ENCODE measurements at places on chromosomes 1 and 21.
A peak's percentile ranks its signal among the peaks of the same experiment; 100 is the strongest.

DNA sequence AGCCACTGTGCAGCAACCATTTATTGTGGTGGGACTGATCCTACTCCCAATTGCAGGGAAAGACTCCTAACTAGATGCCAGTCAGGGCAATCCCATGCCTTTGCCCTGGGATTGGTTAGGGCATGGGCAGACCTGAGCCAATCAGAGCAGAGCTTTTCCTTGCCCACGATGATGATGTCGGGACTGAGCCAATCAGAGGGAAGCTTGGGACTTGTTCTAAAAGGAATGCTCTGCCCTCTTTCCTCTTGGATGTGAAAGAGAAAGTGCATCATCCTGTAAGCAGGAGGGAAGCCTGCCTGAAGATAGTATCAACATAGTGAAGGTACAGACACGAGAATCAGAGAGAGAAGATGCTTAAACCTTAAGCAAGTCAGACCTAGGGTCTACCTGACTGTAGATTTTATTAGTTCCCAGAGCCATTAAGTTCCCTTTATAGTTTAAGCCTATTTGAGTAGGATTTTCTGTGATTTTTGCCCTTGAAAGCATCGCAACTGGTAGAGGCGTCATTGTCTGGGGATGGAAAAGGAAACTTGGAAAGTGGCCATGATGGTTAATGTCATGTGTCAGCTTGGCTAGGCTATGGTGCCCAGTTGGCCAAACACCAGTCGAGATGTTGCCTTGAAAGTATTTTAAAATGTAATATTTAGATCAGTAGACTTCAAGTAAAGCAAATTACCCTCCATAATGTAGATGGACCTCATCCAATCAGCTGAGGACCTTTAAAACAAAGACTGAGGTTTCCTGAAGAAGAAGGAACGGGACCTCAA lies 19.9 kb downstream of the IRF2BP2 start:
- no peak for DNase-seq

- no peak for DNase-seq
These were observed 55.2 kb downstream of the FAM163A start for GRCh38 chr1:179798213-179798863.

DNA sequence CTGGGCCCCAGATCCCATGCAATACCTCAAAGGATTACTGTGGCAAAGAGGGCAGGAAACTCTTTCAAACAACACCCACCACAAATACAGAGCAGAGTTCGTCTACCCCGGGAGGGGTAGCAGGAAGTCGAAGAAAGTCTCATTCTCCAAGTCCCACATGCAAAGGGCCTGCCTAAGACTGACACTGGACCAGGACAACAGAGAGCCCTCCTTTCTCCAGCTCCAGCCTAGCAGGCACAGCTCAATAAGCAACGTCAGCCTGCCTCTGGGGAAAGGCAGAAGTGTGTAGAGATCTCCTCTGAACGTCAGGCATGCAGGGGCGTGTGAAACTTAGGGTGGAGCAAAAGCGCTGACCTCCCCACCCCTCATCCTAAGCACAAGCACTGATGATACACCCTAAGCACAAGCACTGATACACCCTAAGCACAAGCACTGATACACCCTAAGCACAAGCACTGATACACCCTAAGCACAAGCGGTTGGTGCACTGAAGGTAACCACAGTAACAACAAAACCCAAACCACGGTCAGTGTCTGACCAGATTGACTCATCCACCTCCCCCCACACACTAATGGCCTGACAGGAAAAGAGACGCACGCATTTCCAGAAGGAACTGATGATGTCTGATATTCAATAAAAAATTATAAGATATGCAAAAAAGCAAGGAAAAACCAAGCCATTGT lies 1.3 kb downstream of the KRTAP12-3 start:
- no peak for DNase-seq

GRCh38 chr1:230048322-230048721 lies 18.7 kb upstream of the GALNT2 start:
- no peak for DNase-seq

DNA sequence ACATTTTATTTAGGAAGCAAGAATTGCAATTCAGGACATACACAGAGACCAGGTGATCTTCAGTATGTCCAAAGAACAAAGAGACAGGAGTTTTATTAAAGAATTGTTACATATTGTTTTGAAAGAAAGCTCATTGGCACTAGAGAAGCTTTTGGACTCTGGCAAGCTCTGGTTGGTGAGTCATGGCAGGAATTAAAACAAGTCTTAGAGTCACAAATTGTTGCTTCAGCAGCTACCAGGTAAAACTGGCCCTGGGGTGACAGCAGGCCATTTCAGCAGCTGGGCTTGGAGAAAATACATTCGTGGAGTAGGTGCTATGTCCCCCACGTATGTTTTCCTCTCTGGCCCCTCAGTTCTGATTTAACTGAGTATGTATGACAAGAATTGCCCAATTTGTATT lies 58.8 kb downstream of the MAP3K21 start:
- no peak for DNase-seq

DNA sequence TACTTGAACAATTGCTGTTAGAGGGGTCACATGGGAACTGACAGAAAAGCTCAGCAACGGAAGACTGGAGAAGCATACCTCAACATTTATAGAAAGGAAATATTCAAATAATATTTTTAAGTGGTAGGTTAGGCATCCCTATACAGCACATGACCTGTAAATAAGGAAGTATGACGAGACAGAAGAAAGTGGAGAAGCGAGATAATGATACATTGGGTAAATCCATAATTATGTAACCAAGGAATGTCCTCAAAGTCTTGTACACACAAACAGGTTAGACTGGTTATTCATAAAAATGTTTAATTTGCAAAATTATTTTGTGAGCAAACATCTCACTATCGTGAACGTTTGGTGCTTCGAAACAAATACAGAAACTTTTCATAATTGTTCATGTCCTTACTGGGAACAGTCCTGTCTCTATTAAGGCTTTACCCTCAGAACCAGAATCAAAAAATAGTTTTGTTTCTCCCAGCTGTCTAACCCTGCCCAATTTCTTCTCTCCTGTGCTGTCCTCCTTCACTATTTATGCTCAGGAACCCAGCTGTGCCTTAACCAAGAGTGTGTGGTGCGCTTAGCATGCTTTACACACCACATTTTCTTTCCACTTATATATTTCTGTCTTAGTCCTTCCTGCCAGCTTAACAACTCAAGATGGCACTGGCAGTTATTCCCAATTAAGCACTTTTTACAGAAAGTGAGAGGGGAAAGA lies 10.2 kb downstream of the KMO start:
- no peak for DNase-seq

- DNase-seq = no peak
These were observed 25.2 kb downstream of the COA7 start for GRCh38 chr1:52672946-52673345.

DNA sequence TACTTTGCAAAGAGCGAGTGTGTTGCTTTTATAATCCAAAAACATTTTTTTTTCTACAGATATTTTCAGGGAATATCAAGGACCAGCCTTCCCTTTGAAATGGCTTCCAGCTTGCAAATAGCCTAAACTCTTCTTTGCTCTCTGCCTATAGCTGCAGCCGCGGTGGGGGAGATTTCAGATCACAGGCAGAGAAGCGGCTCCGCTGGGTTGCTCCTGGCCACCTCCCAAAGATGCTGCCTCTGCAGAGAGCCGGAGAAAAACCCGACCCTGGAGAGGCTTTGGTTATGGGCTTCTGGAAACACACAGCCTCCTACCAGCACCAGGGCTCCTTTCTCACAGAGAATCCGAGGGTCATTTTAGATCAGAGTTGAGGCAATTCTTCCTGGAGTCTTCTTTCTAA lies 18.6 kb upstream of the PAX7 start:
- no peak for DNase-seq

GRCh38 chr1:50750021-50750619 lies 209.9 kb downstream of the FAF1 start:
- no peak for DNase-seq

DNA sequence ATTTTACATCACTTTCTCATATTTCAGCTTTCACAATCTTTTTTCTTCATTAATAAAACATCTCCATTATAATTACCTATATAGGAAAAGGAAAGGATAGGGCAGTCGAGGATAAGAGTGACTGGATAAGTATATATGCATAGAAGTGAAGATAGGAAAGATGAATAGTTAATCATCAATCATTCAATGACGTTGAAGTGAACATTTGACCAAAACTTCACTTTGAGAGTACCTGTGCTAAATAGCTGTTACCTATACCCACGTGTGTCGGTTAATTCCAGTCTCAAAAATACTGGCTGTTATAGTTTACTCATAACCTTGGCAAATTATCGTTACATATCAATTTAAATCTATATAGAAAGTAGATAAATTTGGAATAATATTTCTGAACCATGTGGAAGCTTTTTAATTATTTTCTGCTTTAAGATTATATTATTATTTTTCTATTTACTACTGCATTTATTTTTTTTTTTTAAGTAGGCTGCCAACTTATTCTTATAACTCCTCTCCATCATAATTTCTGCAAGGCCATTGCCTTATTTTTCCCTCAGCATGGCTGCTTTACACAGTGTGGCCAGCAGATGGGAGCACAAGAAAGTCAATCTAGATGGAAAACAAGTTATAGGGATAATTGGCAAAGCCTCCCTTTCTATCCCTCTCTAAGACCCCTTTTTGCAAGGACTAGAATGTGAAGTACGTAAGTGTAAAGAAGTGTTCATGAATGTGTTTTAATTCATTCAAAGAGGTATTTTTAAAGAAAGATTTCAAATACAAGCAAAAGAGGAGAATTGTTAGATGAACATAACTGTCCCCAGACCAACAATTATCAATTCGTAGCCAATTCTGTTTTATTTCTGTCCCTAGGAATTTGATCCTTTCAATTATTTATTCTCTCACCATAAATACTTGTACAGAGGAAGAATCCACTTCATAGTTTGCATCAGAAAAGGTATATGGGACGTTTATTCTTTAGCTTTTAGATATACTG lies 290.4 kb downstream of the KCNT2 start:
- no peak for DNase-seq

- DNase-seq = no peak
These were observed 27.5 kb downstream of the INTS7 start for GRCh38 chr1:212007886-212008285.

DNA sequence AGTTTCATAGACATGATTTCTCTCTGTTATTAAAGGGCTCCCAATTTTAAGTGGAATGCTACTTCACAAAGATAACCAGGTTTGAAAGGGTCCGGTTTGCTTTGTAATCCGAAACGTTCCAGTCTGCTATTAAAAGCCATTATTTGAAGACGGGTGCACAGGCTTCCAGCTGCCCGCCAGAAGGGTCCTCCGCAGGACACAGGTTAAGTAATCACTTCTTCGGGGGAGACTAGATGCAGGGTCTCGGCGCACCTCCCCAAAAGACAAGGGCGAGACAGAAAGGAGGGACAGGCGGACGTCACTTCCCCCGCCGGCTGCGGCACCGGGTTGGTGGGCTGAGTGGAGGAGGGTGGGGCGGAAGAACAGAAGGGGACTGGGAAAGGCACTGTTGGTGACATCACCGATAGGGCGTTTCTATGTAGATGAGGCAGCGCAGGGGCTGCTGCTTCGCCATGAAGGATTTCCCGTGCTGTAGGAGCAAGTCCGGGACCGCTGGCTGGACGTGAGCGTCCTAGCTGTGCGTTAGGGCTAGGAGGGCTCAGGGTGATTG lies 8.9 kb downstream of the RNU1-2 start:
- DNase-seq = peak; percentile 100

DNA sequence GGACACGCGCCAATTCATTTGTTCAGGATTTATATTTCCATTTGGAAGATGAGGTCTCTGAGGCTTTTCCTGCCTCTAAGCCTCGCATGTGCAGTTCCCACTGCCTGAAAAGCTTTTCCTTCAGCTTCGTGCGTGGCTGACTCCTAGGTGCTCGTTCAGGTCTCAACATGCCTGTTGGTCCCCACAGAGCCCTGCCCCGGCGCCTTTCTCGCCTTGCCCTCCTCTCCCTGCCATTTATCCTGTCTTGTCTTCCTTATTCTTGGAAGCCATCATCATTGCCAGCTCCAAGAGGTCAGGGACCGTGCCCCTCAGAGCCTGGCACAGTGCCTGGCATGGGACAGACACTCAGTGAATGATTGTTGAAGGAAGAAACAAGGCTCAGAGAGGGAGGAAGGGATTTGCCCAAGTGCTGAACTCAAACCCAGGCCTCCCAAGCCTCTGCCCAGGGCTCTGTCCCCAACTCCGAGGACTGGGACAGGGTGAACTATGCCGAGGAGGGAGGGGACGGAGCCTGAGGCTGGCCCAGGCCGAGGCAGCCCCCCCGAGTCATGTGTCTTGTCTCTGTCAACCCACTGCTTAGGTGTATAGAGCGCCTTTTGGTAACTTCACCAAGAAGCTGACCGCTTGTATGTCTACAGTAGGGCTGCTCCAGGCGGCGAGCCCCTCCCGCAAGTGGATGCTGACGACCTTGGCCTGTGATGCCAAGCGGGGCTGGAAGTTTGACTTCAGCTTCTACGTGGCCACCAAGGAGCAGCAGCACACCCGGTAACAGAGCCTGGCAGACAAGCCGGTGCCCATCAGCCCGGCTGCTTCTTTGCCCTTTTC lies 47.3 kb downstream of the DISP3 start:
- no peak for DNase-seq

GRCh38 chr1:174797398-174797797 lies 202.3 kb upstream of the CACYBP start:
- DNase-seq = no peak

- DNase-seq = no peak
These were observed 7.8 kb downstream of the NUAK2 start for GRCh38 chr1:205313563-205314308.

DNA sequence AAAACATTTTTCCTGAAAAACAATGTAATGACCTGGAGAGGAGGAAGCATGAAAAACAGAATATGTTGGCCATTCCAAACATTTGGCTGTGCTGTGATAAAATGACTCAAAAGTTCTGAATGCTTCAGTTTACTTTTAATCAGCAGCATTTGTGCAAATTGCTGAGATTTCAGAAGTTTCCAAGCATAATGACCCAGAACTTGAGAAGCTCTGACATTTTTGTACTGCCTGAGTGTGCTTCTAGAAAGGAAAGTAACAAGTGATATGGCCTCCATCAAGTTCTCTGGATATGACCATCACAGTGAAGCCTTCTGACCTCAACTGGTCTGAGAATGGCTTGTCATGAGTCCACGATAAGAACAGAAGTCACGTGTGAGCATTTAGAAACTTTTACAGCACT lies 283.4 kb upstream of the ZRANB2 start:
- no peak for DNase-seq

DNA sequence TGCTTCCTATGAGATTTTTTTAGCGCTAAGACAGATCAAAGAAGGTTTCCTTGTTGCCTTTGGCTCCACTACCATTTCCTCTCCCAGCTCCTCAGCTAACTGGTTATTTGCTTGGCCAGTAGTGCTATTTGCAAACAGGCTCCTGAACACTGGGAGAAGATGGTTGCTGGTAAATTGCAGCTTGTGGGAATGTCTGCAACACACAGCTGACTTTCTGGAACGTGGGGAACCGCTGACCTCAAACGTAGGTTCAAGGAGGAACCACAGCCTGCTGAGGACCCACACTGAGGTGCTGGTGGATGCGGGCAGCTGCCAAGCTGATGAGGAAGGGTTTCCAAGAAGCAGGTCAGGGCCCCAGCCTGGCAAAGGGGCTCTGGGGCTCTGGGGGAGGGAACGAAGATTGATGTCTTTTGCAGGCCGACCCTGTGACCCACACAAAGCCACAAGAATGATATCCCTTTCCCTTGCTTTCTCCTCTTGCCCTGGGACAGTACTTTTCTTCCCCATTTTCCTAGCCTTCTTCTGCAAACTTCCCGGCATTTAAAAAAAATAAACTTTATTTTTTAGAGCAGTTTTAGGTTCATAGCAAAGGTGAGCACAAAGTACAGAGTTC lies 24.8 kb downstream of the GNG4 start:
- no peak for DNase-seq

- DNase-seq = no peak
These were observed 5.8 kb upstream of the SPRR5 start for GRCh38 chr1:152941037-152941711.

Data from coronary artery (tissue), 2 donors.